Activated naive CD8-positive, alpha-beta T cell treated with anti-CD3 and anti-CD28 coated beads, Interleukin-2, amount 50 U/mL, for 24 hours (primary cell): ENCODE measurements at places on chromosomes 7 and 10.
A peak's percentile ranks its signal among the peaks of the same experiment; 100 is the strongest.

GRCh38 chr7:2761131-2761624, 73.2 kb downstream of the AMZ1 start:
- DNase-seq: no peak

GRCh38 chr7:116953906-116954838, 871 bp downstream of the ST7 start:
- DNase-seq: peak; percentile 28

DNA sequence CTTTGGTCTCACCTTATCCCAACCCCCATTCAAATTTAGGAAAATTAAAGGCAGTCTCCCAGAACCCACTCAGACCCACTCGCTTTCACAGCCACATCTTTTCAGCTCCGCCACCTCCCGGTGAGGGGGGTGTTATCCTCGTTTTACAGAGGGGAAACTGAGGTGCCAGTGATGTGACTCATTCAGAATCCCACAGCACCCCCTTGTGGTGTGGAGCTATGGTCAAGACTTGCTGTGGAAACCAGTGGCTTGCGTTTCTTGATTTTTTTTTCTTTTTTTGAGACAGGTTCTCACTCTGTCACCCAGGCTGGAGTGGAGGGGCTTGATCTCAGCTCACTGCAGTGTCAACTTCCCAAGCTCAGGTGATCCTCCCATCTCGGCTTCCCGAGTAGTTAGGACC, 27.6 kb downstream of the SLC35G1 start:
- DNase-seq: peak; percentile 32

DNA sequence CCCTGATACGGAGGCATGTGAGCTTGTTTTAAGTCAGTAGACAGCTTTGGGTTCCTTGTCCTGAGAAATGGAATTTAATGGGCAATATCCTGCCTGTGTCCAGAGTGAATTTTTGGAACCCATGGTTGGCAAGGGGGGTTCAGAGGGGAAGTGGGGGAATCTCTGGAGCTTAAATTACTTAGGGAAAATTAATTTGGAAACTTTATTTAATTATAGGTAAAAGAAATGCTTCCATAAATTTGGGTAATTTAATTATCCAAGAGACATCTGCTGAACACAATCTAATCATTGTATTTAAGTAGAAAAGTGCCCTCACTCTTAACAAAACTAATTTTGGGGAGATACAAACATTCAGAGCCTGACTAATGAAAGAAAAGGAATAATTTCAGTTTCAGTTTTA, 99.7 kb downstream of the PLXNA4 start:
- DNase-seq: no peak

GRCh38 chr10:10726101-10726500, 291.6 kb upstream of the CELF2 start:
- DNase-seq: no peak

GRCh38 chr7:133095119-133095671, 13.3 kb upstream of the CHCHD3 start:
- DNase-seq: no peak

DNA sequence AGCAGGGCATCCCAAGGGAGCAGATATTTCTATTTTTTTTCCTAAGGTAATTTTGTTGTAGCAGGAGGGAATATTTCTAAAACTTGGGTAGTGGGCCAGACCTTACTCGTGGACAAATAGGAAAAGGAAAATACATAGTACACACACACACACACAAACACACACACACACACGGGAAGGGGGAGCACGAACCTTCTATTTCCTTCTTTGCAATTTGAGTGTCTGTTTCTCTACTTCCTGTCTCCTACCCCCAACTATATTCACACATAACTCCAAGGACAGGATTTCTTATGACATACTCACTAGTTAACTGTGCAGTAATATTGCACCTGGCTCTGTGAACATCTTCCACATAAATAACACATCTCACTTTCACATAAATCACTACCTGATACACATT, 4.4 kb downstream of the LDB1 start:
- DNase-seq: no peak

- DNase-seq: peak; percentile 44
These were observed 5.5 kb upstream of the MDFIC start for GRCh38 chr7:114916261-114916892.

GRCh38 chr7:22842973-22843372, 20.3 kb upstream of the TOMM7 start:
- no peak for DNase-seq

- DNase-seq: no peak
These were observed 1.4 kb downstream of the OPN1SW start for GRCh38 chr7:128774029-128774689.

- DNase-seq: no peak
These were observed 22.7 kb downstream of the EXOC4 start for GRCh38 chr7:133275446-133276095.

GRCh38 chr10:5453749-5454489, 41.6 kb downstream of the NET1 start:
- DNase-seq: no peak

DNA sequence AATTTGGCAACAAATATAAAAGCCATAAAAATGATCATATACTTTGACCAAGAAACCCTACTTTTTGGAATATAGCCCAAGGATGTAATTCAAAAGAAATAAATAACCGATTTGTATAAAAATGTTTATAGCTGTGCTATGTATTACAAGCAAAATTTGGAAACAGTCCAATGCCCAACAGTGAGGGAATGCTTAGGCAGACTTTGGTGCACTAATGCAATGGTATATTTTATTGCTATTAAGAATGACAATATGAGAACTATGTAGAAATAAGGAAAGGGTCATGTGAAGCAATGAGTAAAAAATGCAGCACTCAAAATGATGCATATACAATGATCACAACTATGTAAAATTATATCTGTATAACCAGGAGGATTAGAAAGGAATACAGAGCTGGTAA, 273.8 kb upstream of the HPS1 start:
- DNase-seq: no peak

DNA sequence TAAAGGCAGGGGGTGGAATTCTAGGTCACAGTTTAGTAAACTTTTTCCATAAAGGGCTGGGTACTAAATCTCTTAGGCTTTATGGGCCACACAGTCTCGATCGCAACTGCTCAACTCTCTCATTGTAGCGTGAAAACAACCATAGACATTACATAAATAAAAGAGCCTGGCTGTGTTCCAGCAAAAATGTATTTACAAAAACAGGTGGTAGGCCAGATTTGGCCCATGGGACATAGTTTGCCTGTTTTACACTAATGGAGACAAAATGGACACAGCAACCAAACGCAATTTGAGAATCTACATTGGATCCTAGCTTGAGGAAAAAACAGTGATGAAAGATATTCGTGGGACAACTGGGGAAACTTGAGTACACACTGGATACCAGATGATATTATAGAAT, 23.2 kb upstream of the MALSU1 start:
- no peak for DNase-seq

DNA sequence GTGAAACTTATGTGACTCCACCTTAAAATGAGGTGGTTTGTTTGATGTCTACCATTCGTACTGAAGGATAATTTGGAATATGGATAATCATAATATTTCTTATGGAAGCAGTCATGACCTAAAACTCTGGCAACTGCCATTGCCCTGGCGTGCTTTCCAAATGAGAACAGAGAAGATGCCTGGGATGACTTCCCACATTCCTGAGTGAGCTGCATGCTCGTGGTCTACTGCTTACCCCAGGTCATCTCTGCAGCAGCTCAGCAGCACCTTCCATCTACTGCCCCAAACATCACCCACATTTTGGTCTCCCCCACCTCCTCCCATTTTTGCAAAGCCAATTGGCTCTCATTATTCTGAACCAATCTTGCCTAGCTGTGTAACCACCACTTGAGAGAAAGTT, 40.1 kb downstream of the LYZL1 start:
- no peak for DNase-seq

DNA sequence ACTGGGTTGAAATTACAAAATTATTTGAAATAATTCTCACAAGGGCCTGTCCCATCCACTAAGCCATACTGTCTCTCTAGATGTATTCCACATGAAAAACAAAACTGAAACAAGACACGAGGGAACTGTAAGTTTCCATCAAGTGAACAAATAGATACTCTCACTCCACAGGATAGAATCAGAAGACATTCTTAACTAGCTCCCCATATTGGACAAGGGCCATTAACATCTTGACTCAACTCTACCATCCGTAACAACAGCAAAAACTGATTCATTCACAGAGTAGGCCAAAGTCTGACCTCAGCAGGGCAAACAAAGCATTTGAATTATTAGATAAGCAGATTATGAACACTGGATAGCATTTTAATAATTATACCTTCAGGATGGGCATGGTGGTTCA, 29.1 kb downstream of the UBE2H start:
- DNase-seq: no peak
